SK-N-SH treated with all-trans-retinoic acid at 6 μM for 48 hours (cell line): ENCODE measurements at places on chromosomes 16 and 17.
A peak's percentile ranks its signal among the peaks of the same experiment; 100 is the strongest.

- no peak for ATAC-seq
These were observed 46.8 kb downstream of the ZFPM1 start for GRCh38 chr16:88499836-88500251.

GRCh38 chr17:43573579-43574321 is 27.6 kb upstream of the ETV4 start:
- ATAC-seq: no peak

DNA sequence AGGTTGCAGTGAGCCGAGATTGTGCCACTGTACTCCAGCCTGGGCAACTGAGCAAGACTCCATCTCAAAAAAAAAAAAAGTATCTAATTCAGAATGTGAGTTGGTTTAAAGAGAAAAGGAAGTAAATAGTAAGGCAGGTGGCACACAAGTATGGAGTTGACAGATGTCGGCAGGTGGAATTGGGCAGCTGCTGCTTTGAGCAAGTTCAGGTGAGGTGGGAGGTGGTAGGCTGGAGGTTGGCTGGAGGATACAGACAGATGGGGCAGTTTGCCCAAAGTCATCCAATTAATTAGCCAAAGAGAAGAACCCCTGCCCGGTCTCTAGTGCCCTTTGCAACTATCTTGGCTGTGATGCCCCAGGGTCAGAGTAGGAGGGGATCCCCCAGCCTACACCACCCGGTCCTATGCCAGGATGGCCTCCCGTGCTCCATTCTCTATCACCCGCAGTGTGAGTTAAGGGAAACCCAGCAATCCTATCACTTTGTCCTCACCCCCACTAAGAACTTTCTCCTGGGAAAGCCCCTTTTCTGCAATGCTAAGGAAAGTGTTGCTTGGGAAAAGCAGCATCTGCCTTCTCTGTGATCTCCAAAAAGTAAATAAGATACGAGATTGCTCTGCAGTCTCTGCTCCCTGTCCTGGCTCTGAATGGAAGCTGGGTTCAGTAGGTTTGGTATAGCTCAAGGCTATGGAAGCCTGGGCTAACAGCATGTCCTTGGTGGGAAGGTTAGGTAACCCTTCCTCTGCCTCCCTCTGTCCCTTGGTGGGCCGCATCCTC is 32.2 kb downstream of the SLC12A3 start:
- ATAC-seq: no peak

- no peak for ATAC-seq
These were observed 67.8 kb downstream of the ADCY9 start for GRCh38 chr16:4048481-4048880.

GRCh38 chr17:51224402-51225262 is 35.2 kb downstream of the MBTD1 start:
- peak; percentile 73 for ATAC-seq
